ENCODE measurements at places on chromosomes 7 and 10.

DNA sequence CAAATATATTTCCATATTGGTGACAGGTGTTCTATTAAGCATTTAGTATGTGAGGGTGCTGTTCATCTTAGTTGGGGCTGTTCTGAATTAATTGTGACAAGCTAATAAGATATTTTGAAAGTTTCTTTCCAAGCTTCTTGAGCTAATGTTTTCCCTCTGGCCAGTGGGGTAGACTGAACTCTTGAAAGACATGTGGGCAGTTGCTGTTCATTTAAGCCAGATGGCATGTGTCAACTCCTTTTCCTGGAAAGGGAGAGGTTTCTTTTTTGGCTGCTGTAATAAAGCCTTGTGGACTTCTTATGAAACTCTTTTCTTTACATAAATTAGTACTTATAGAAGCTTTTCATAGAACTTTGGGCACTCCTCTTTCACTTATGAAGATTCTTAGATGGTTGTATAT, 21.7 kb downstream of the RAB18 start:
- DNase-seq: no peak

DNA sequence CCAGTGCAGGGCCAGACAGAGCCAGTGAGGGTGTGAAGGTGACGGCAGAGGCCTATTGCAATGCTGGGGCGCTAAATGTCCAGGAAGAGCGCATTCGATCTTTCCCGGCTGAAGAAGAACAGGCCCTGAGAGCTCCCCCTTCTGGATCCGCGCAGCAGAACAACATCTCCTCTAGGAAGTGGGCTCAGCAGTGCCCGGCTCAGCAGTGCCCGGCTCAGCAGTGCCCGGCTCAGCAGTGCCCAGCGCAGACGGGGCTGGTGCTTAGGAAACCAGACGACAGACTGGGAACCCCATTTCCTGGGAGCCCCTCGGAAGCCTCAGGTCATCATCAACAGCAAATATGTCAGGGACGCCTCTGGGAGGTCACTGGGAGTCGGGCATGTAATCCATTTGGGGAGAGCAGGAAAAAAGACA, 4.7 kb upstream of the NOS3 start:
- peak; percentile 50 for DNase-seq

GRCh38 chr7:150417863-150418262, 32.6 kb upstream of the GIMAP8 start:
- no peak for DNase-seq

DNA sequence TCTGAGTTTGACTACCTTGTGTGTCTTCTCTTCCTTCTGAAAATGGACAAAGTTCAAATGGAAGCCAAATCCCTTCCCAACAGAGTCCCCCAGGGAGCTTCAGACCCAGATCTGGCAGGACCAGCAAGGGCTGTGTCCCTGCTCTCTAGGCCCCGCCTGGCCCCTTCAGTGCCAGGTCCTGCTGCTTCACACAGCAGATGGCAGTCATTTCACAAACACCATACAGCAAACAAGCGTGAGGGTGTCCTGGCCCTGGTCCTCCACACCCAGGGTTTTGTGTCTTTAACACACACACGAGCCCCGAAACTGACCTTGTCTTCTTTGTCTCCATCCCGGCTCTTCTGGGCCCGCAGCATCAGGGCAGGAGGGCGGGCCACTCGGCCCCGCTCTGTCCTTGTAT, 145.0 kb downstream of the TCERG1L start:
- no peak for DNase-seq

DNA sequence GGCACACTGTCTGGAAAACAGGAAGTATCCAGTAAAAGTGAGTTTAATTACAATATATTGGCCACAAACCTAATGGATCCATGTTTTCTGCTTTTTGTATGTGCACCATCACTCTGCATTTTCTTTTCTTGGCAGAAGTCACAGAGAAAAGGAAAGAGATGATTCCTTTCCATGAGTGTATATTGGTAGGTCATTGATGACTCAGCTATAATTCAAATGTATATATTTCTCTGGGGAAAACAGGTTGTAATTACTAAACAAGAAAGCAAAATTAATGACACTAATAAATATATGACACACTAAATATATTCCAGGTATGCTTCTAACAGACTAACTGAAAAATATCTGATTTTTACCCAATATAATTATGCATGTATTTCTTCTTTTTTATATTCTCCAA, 105.9 kb upstream of the PCDH15 start:
- DNase-seq: no peak

DNA sequence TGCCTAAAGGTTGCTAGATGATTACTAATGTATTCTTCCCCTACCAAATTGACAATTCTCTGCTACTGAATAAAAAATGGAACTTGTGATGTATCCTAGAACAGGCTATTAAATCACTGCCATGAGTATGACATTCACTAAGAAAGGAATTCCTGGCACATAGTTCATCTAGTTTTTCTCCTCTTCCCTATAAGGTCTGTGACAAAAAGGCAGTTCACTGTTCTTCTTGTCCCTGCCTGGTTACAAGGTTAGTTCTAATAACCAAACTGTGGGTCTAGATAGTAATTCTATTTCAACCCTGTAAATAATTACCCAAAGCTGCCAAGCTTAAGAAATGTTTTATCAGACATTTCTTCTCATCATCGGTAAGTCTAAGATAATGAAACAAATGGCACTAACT, 245.6 kb downstream of the BICC1 start:
- no peak for DNase-seq

DNA sequence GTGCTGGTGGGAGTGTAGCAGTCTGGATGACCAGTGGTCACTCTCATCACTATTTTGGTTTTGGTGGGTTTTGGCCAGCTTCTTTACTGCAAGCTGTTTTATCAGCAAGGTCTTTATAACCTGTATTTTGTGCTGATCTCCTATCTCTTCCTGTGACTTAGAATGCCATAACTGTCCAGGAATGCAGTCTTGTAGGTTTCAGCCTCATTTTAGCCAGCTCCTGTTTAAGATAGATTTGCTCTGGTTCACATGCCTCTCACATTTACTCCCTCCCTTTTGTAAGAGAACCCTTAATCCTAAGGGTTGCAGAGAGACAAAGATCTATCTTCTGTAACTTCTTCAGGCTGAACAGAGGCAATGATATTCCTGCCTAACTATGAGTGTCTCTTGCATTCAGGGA, 51.2 kb upstream of the INHBA start:
- no peak for DNase-seq

GRCh38 chr10:33335551-33335800, 1.0 kb upstream of the NRP1 start:
- DNase-seq: no peak

- no peak for DNase-seq
Measured at GRCh38 chr10:73244866-73245477, 2.1 kb downstream of the DNAJC9 start.

GRCh38 chr7:90715067-90715466, 118.9 kb downstream of the CDK14 start:
- no peak for DNase-seq

GRCh38 chr10:77415313-77415960, 222.2 kb downstream of the KCNMA1 start:
- DNase-seq: no peak

DNA sequence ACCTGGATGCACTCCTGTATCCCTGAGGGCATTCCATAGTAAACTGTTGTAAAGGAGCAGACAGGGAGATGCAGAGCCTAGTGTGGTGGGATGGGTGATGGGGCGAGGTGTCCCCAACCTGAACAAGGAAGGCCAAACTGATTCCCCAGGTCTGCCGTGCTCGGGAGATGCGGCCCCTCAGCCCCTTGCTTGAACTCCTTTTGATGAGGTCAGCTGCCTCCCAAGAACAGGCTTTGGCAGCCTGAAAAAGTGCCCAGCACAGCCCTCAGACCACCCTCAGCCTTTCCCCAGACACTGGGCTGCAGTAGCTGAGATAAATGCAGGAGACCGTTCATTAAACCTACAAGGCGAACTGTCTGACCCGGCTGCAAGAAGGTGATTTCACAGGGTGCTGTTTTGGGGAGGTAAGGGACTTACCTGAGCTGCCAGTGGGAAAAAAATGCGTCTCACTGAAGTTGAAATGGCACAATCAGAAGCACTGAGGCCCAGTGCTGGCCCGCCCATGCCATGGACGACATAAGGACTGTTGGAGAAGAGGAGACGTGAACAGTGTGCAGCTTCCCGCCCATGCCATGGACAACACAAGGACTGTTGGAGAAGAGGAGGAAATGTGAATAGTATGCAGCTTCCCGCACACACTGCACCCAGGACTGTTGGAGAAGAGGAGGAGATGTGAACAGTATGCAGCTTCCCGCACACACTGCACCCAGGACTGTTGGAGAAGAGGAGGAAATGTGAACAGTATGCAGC, 148.4 kb upstream of the FAM20C start:
- no peak for DNase-seq

GRCh38 chr10:74868392-74868977, 42.1 kb downstream of the KAT6B start:
- no peak for DNase-seq

DNA sequence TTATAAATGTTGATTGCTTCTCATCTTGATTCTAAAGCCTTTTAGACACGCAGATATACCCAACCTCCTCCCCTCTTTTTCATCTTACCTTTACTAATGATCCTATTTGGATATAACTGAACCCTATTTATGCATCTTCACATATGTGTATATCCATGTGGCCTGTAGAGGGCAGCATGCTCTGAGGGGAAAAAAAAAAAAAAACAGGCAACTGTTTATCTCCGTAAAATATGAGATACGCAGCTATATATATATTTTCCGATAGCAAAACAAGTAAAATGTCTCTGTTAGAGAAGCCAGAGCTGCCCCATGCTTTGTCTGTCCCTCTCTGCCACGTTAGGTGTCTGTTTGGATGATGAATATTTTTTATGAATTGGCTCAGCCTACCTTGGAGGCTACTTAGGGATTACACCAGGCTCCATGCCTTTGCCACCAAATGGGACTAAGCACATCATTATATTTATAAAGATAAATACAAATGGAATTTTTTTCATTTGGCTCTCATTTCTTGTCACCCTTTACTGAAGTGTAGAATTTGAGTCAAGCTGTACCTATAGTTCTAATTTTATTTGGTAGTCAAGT, 174.8 kb upstream of the FZD1 start:
- no peak for DNase-seq

DNA sequence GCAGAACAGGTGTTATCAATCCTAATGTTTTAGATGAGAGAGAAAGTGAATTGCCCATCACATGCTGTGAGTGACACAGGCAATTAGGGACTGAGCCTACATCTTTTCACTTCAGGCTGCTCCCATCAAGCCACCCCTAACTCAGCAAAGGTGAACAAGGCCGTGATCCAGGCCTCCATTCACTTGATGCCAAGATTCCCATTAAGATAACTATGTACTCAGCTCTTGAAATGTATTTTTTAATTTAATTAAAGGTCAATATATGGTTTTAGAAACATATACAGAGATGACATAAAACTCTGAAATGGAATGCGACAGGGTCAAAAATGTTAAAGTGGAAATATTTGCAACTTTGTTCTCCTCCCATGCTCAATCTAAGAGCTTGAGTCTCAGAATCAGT, 27.9 kb upstream of the UBE2H start:
- no peak for DNase-seq

DNA sequence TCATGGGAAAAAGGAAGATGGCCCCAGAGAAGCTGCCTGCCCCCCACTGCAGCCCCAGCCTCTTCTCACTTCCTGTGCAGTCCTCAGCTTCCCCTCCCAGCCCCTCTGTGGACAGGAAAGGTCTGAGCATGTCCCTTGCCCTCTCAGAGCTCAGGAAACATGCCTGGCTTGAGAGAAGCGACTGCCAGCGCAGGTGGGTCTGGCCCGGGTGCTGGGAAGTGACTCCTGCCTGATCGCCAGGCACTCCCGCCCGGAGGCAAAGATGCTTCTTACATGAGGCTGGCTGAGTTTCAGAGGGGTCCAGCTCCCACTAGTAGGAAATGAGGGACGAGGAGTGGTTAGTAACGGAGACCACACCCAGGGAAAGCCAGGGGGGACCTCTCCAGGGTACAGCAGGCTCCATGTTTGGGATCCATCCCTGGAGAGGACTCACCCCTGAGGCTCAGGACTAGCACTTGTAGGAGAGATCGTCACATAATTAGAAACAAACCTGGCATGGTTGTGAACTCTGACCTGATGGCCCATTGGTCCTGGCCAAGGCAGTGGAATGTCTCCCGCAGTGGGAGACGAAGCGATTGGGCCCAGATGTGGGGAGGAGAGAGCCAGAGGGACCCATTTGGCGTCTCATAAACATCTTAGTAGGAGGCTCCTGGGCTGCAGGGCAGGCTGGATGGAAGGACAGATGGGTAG, 12.3 kb downstream of the ELN start:
- no peak for DNase-seq

DNA sequence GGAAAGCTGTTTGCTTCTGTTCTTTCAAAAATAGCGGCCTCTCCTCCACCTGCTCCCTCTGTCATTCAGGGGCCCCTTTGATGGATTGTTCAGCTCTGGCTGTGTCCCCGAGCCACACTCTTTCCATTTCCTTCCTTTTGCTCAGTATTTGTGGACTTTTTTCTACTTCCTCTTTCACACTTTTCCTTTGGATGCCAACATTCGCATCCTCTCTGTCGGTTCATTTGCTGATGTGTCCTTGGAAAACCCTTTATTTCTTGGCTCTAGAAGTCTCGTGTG, 11.7 kb upstream of the PWWP2B start:
- no peak for DNase-seq

Measured in activated T-cell treated with anti-CD3 and anti-CD28 coated beads for 4 hours (primary cell).